ENCODE measurements at places on chromosomes 2 and 18.

DNA sequence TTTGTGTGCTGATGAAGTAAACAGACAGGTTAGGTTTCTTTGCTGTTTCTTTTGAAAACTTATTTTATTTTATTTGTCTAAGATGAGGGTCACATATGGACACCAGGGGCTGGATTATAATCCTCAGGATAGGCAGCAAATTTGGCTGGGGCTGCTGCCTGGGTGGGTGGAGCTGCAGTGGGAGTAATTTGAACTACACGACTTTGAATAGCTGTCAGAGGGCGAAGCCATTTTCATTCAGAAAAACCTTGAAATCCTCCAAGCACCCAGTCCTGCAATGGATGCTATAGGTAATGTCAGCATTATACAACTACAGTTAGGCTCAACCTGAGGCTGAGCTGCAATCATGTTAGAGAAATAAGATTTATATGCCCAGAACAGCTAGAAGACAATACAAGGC lies 16.6 kb downstream of the SETBP1 start:
- DNase-seq: no peak

GRCh38 chr18:48393776-48394175 lies 15.4 kb downstream of the ZBTB7C start:
- no peak for DNase-seq

- no peak for DNase-seq
These were observed 14.5 kb downstream of the PDCD1 start for GRCh38 chr2:241844066-241844728.

DNA sequence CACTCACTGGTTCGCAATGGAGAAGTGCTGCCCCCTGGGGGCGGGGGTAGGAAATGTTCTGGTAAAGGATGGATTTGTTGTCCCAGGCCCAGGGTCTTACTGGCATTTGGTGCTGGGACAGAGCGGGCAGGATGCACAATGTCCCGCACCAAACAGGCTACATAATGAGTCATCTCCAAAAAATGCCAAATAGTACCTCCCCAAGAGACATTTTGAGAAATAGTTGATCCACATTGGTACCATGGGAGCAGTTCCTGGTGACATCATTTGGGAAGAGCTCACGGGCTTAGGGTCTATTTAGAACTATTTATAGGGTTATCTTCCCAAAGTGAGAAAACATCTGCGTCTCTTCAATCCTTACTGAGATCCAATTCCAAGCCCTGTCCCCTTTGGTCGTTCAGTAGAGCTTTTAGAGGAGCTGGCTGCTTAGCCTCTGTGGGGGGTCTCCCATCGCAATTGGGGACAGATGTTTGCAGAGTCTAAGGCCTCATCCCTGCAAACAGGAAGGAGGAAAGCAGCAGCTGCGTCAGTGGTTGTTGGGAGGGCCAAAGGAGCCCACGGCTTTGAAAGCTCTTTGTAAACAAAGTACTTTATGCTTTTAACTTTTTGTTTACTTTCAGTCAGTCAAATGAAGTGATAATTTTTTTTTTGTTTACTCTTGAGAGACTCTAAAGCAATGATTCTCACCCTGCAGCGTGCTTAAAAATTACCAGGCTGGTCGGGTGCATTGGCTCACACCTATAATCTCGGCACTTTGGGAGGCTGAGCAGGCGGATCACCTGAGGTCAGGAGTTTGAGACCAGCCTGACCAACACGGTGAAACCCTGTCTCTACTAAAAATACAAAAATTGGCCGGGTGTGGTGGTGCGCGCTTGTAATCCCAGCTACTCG lies 49.3 kb downstream of the GREB1 start:
- DNase-seq: no peak

Data from GM12878 (cell line).